ENCODE measurements at places on chromosomes 16 and 17.

- DNase-seq: no peak
Observed at GRCh38 chr17:6524520-6524919, 31.8 kb downstream of the PITPNM3 start.

- no peak for DNase-seq
Observed at GRCh38 chr17:50259477-50260324, 14.6 kb upstream of the TMEM92 start.

GRCh38 chr17:70313086-70313852 is 143.9 kb downstream of the KCNJ2 start:
- DNase-seq: no peak

- DNase-seq: no peak
Observed at GRCh38 chr17:6279659-6280058, 155.3 kb downstream of the AIPL1 start.

GRCh38 chr16:87846705-87847466 is 22.4 kb downstream of the SLC7A5 start:
- DNase-seq: no peak
